ENCODE measurements at places on chromosomes 2 and 18. TPM values are rescaled to one million over a fixed set of nuclear protein-coding genes. Genes with fewer than 3 reads are reported as not detected.

Gene GPR35
- total RNA-seq: 132 TPM

Gene PAIP2B
- 14.6 TPM for total RNA-seq

Gene SP5
- total RNA-seq: 2.1 TPM

Gene CERS6
- total RNA-seq: 65.0 TPM

Gene CYP27C1
- total RNA-seq: 0.17 TPM

Gene MBD2
- total RNA-seq: 83.3 TPM

Gene TOGARAM2
- total RNA-seq: 0.81 TPM

Gene EVA1A
- 1.3 TPM for total RNA-seq

Gene MYO7B
- total RNA-seq: 118 TPM

Gene TFPI
- total RNA-seq: 31.5 TPM

Gene GAREM1
- 29.0 TPM for total RNA-seq

Gene NT5DC4
- not detected for total RNA-seq

Gene ATP6V1C2
- total RNA-seq: 0.57 TPM

Gene LMAN2L
- 11.2 TPM for total RNA-seq

Gene KIF1A
- total RNA-seq: 1.9 TPM

Gene HOXD3
- total RNA-seq: 5.8 TPM

Gene CNGA3
- total RNA-seq: 0.20 TPM

Gene GKN1
- not detected for total RNA-seq

Gene CDKL4
- total RNA-seq: 1.0 TPM

Gene DNAJC27
- 11.0 TPM for total RNA-seq

Gene STAMBP
- total RNA-seq: 38.9 TPM

Gene GPR75
- total RNA-seq: 1.3 TPM

Gene HJURP
- 1.7 TPM for total RNA-seq

Gene SNORC
- 48.1 TPM for total RNA-seq

Gene RGPD3
- total RNA-seq: 0.07 TPM

Gene SIX3
- total RNA-seq: not detected

Gene ALKAL2
- total RNA-seq: 3.5 TPM

Gene SOWAHC
- 44.0 TPM for total RNA-seq

Gene MAB21L4
- total RNA-seq: 13.2 TPM

Gene CAPN13
- 36.7 TPM for total RNA-seq
